Fibroblast of skin of right biceps (primary cell): ENCODE measurements at places on chromosomes 5 and 9.
A peak's percentile ranks its signal among the peaks of the same experiment; 100 is the strongest.

GRCh38 chr5:175816348-175816747 lies 55.0 kb upstream of the CPLX2 start:
- no peak for DNase-seq

DNA sequence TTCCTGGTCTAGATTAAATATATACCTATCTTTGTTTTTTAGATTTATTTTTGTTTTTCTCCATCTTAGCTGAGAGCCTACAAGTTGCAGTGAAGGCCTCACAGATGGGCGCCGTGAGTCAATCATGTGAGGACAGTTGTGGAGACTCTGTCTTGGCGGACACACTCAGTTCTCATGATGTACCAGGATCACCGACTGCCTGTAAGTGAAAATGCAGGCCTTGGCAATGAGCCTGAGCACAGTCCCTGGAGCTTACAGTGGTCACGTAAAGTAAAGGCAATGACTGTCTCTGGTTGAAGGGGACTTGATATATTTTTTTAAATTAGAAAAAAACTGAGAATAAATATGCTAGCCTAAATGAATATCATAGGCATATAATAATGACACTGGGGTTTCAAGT lies 271.9 kb downstream of the ARHGEF28 start:
- DNase-seq, result no peak

DNA sequence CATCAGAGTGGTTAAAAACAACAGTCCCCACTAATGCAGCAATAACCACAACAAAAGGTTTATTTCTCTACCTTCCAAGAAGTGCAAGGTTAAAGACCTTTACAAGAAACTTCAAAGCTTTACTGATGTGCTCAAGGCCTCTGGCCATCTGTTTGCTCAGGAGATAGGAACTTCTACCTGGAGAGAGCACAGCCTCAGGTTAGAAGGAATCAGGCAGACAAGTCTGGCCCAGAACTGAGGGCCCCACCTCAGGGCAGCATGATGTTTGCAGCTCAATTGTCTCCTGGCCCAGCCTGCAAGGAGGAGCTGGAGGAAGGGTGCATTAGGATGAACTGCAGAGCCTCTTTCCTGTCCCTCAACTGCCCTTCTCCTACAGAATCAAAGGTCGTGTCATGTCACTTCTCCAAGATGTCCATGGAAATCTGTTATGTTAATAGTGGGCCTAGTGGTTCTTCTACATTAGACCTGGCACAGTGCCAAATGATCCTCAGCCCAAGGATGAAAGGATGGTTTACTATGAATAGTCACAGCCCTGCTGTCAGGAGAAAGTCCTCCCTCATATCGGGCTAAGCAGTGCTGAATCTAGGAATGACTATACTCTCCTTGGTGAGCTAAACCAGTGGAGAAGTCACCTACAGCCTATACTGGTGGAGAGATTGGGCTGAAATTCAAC lies 98.9 kb upstream of the NTRK2 start:
- DNase-seq, result no peak

GRCh38 chr9:93203718-93204469 lies 20.0 kb downstream of the WNK2 start:
- DNase-seq, result no peak

- DNase-seq, result no peak
These were observed 659 bp downstream of the OMD start for GRCh38 chr9:92423612-92424011.

DNA sequence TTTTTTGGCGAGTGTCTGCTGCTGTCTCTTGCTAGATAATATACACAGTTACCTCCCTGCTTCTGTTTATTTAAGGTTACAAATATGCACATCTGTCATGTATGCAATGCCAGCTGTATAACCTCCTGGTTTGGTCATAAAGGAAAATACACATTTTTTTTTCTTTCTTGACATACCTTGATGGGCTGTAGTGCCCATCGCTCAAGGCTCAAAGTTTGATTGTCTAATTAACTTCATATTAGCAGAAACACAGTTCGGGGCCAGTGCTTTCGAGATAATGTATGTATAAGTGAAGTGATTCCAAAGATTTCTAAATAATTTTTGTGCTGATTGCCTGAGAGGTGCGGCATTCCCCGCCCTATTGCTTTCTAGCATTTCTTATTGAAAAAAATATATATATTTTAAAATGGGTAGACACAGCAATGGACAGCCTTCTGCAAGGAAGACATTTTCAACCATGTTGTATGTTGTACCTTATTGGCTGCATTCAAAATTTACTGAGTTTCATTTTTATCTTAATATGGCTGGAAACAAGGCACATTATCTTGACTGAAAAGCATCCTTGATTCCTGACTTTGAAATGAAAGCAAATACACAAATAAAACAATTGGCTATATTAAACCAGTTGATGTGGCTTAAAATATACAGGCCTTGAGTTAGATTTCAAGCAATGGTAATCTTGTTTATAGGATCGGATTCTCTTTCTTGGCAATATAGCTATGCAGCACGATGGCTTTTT lies 206.2 kb downstream of the MEF2C start:
- no peak for DNase-seq

GRCh38 chr9:127684576-127684975 lies 22.2 kb upstream of the CFAP157 start:
- peak; percentile 51 for DNase-seq

GRCh38 chr9:105243015-105243686 lies 1.3 kb upstream of the SLC44A1 start:
- DNase-seq, result peak; percentile 83

- DNase-seq, result no peak
These were observed 68.0 kb upstream of the POU5F2 start for GRCh38 chr5:93809430-93809829.

DNA sequence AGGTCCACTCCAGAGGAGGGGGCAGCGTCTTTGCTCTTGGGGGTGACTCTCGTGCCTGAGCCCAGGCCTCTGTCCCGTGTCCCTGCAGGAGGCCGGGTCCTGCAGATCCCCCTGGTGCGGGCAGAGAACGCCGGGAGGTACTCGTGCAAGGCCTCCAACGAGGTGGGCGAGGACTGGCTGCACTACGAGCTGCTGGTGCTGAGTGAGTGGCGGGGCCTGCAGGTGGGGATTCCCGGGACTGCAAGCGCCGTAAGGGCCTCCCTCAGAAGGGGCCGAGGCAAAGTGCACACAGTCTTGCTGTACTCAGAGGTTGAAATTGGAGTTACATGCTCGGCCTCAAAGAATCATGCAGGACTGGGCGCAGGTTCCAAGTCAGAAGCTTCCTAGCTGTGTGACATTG lies 62.7 kb upstream of the ASS1 start:
- no peak for DNase-seq

- DNase-seq, result no peak
These were observed 425.6 kb downstream of the KIAA0825 start for GRCh38 chr5:94192658-94193391.

DNA sequence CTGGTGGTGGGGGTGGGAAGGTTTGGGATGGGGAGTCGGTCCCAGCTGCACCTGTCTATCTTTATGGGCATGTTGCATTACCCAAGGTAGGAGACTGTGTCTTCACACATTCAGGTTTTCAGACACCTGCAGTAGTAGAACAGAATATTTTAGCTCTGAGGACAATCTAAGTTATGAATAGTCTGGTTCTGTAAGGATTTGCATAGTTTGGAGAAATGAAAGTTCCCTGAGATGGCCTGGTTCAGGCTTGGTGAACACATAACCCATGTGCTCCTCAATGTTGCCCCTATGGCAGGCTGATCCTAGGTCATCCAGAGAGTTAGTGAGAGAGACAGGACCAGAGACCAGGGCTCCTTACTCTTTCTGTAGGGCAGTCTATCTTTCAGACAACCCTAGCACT lies 20.7 kb downstream of the TNFSF8 start:
- DNase-seq, result no peak

DNA sequence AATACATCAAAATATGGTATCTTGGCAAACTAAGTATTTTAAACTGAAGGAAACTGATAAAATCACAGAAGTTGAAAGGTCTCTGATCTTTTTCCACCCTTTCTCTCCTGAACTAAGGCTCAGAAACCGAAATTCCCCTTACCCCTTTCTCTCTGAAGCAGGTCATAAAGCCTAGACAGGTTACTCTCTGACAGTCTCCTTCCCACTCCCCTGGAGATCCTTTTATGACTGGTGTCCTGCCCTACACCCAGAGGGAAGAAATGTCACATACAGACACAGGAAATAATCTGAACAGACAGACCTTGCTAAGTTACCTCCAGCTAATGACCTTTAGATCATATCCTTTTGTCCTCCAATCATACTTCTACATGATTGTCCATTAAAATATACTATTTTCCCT lies 127.4 kb downstream of the HCN1 start:
- DNase-seq, result no peak

- no peak for DNase-seq
These were observed 68.9 kb upstream of the STXBP1 start for GRCh38 chr9:127543221-127543620.

DNA sequence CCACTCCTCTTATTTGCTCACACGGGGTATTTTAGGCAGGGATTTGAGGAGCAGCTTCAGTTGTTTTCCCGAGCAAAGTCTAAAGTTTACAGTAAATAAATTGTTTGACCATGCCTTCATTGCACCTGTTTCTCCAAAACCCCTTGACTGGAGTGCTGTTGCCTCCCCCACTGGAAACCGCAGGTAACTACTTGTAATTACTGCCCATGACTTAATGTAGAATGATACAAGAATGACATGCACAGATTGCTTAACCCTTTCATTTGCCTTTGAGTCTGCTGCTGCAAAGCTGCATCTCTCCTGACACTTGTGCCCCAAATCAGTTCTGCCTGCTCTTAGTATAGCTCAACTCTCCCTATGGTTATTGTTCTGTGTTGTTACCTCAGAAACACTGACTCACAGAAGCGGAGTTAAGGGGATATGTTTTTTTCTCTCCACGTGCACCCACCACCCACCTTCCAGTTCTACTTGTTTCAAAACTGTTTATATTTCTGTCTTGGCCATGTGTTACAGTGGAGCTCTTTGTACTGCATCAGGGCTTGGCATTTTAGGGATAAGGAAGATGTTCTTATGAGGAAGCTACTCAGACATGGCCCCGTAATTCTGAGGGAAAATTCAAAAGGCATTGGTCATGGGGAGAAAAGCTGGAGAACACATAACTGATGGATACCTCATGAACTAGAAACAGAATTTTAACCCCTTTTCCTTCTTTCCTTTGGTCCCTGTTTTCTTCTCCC lies 2.3 kb downstream of the ADRB2 start:
- no peak for DNase-seq

DNA sequence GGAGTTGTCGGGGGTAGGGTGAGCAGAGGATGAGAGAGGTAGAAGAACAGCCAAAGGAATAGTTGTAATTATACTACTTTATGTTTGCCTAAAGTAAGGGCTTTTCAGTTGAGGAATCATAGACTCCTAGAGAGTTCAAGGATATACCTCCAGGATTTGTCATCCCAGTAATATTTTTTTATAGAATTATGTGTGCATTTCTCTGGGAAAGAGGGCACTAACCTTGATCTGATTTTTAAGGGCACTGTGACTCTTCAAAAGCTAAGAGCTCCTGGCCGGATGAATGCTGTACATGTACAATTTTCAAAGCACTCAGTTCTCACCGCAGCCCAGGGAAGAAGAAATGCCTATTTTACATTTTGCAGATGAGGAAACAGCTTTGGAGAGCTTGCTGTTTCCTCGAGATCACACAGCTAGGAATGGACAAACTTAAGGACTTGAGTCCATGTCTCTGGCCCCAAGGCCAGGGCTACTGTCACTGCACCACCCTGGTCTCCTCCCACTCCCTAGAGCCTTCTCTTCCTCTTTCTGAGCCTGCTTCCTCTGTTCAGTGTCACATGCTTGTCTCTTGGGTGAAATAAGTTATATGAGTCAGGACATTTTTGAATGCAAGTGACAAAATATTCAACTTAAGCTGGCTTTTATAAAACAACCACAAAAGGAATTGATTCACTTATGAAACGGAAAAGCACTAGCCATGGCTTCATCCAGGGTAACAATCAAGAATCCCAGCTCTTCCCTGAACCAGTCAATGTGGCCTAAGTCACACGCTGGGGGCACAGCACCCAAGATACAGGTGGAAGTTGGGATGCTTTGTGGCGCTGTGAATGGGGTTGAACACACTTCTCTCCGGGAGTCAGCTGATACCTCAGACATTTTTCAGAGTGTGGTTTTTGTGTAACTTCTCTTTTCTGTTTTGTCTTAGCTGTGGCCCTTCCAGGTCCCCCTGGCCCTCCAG lies 45.7 kb upstream of the TGFBR1 start:
- peak; percentile 66 for DNase-seq

- no peak for DNase-seq
These were observed 49.0 kb downstream of the SECISBP2 start for GRCh38 chr9:89367281-89367680.

DNA sequence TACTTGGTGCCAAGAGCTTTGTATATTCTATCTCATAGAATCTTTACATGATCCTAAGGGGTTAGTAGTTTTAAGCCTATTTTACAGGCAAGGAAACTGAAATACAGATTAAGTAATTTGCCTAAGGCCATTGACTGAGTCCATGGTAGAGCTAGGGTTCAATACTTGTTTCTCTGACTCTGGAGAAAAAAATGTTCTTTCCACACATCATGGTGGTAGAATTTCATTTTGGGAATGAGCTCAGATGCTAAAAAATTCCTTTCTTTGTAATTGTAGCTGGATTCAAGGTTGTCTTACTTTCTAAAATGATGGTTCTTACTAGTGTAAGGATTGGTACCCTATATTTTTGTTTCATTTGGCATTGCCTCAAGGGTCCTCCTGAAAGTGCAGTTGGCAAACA lies 86.0 kb downstream of the ANKRD55 start:
- no peak for DNase-seq

DNA sequence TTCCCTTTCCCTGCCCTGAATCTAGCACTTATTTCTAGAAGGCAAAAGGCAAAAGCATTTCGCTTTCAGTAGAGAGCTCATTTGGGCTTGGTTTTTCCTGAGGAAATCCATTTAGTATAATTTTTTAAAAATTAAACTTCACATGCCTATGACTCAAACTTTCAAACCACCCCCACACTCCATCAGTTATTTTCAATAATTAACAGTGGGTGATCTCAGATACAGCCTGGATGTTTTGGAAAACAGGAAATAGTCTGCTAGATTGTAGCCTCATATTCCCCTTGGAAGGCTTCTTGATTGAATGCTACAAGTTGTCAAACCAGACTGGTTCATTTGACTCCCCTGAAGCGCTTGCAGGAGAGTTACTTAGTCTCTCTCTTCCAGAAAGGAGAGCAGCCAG lies 40.6 kb downstream of the SEMA5A start:
- DNase-seq, result no peak

- DNase-seq, result peak; percentile 50
These were observed 82.3 kb upstream of the TLE4 start for GRCh38 chr9:79489261-79490000.

DNA sequence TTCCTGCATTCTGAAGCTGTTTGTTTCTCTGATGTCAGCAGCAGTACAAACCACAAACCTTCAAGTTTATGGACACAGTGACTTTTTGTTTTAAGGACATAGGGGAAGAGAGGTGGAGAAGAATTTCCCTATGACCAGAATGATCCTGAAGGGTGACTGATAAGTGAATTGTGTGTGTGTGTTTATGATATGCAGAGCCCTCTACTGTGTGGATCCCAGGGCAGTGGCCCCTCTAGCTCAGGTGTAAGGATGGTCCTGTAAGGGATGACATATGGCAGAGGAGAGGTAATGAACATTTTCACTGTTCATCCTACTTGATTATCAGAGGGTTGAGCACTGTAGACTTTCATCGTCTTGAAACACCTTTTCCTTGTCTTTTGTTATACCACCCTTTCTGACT lies 30.6 kb upstream of the TMED7 start:
- peak; percentile 3 for DNase-seq

- no peak for DNase-seq
These were observed 337.1 kb upstream of the PANK3 start for GRCh38 chr5:168916266-168916665.

- DNase-seq, result peak; percentile 70
These were observed 16.9 kb downstream of the HMGXB3 start for GRCh38 chr5:150017226-150018005.
